Non-pigmented ciliary epithelial cell (primary cell): ENCODE measurements at places on chromosomes 7 and 10.

GRCh38 chr10:71835671-71836595, 15.1 kb downstream of the PSAP start:
- DNase-seq: no peak

DNA sequence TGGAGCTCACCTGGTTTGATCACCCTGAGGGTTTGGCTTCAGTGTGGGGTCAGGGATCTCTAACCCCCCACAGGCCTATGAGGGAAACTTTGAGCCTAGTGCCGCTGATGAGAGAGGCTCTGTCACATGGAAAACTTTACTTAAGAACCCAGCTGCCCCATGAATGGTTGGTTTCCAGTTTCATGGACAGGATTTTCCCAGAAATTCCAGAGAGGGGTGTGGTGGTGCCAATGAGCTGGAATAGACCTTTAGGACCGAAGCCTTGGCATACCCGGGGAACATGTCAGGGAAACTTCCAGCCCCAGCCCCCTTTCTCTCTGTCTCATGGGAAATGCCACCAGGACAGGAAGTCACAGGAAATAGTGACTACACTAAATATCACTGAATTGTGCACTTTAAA, 36.9 kb downstream of the AKR1B1 start:
- no peak for DNase-seq

DNA sequence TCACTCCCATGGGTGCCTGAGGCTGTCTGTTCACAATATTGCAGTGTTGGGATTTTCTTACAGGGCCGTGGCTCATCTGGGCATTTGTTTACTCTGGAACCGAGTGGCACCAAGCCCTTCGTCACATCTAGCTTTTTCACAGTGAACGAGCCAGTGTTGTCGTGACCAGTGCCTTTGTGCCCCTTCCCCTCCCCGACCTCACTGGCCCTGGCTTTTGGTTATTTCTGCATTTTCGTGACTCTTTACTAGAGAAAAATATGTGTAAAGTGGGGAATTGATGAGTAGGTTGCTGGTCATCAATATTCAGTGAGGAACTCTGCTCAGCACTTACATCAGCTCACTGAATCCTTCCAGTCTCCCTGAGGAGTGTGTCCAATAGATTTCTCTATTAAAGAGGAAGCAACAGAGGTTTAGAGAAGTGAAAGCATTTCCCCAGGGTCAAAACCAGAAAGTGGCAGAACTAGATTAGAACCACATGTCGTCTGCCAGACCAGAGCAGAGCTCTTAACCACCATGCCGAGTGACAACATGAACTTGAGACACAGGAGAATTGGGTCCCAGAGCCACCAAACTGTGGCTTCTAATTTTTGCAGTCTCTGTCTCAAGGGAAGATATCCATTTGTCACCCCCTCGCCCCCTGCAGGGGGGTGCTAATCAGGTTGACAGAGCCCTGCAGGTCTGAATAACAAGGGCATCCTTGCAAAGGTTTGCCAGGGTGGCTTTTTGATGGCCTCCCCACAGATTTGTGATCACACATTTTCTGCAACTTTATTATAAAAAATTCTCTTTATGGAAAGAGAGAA, 125.3 kb downstream of the CHN2 start:
- no peak for DNase-seq

DNA sequence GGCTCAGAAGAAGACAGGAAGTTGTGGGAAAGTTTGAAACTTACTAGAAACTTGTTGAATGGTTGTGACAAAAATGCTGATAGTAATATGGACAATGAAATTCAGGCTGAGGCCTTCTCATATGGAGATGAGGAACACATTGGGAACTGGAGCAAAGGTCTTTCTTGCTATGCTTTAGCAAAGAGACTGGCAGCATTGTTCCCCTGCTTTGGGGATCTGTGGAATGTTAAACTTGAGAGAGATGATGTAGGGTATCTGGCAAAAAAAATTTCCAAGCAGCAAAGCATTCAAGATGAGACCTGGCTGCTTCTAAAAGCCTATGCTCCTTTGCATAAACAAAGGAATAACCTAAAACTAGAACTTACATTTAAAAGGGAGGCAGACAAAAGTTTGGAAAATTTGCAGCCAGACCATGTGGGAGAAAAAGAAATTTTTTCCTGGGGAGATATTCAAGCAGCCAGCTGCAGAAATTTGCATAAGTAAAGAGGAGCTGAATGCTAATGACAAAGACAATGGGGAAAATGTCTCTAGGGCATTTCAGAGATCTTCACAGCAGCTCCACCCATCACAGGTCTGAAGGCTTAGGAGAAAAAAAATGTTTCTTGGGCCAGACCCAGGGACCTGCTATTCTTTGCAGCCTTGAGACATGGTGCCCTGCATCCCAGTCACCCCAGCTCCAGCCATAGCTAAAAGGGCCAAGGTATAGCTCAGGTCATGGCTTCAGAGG, 16.5 kb upstream of the KCND2 start:
- no peak for DNase-seq

DNA sequence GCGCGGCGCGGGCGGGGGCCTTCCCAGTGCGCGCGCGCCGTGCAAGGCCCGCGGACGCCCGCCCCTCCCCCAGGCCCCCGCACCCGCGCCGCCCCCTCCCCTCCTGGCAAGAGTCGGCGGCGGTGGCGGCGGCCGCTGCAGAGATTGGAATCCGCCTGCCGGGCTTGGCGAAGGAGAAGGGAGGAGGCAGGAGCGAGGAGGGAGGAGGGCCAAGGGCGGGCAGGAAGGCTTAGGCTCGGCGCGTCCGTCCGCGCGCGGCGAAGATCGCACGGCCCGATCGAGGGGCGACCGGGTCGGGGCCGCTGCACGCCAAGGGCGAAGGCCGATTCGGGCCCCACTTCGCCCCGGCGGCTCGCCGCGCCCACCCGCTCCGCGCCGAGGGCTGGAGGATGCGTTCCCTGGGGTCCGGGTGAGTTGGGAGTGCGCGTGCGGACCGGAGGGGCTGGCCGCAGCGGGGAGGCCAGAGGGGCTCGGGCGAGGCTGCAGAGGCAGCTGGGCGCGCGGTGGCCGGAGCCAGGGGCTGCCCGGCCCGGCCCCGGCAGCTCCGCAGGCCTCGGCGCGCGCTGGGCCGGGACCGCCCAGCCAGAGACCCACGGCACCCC, at the start of gene BMPR1A:
TSS of gene BMPR1A (plus strand) at position 109 of the 602 bp plus-strand sequence. CDS start 119,400 bp downstream, outside the sequence.
- no peak for DNase-seq

GRCh38 chr7:122881324-122881723, 4.9 kb downstream of the CADPS2 start:
- no peak for DNase-seq

- no peak for DNase-seq
Measured at GRCh38 chr10:75002351-75002725, 109.1 kb upstream of the SAMD8 start.

DNA sequence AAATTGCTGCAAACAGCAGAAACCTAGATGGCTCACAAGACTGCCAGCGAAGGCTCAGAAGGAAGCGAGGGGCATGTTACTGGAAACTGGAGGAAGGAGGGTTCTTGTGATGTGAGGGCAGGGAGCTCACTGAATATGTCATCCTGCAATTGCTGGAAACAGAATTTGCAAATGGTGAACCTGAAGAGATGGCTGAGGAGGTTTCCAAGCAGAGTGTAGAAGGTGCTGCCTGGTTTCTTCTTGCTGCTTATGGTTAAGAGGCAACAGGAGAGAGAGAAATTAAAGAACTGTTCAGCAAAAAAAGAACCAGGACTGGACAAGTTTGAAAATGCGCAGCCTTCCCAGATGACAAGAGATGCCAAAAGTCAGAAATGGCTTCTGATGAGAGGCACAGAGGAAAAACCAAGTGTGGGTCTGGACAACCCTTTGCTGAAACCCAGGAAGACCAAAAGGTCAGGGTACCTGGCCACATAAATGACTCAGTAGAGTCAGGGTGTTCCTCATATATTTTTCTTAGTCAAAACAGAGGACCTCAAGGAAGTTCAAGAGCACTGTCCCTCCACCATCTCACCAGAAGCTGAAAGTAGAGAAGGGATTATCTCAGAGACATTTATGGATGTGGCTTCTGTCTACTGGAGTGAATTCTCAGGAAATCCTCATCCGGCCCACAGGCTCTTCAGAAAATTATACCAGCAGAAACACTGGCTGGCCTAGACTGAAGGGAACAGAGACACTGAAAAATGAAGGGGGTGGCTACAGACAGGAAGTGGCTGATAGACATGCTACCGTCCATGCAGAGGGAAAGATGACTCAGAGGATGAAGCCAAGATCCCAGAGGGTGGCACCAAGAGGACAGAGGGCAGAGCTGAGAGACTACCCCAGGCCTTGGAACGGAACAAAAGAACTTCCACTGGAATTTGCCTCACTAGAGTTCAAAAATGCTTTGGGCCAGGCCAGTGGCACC, 10.1 kb downstream of the PAPOLB start:
- no peak for DNase-seq

GRCh38 chr10:91381257-91381891, 28.8 kb upstream of the HECTD2 start:
- DNase-seq: no peak

DNA sequence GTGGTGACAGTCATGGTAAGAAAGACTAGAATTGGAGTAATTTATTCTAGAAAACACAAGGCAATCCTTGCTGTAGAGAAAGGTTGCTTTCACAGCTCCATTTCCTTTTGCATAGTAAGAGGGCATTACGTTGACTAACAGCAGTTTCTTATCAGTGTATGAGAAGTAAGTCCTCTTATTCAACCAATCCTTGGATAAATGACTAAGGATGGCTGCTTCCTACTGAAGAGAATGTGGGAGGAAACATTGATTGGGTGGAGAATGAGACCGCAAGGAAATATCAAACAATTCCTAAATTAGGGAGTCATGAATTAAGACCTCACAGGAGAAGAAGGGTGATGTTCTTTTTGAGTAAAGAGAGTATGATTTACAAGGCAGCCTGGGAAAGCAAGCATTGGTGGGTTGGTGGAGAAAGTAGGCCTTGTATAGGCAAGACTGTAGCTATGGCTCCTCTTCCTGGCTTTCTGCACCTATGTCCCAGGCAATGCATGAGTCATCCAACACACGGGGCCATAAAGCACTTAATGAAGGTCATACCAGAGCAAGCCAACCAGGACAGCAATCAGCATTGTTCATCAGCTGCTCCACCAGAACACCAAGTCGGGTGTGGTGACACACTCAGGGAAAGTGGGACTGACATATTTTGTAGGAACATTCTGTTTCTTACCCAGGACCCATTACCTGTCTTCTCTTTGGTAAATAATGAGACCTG, 5.6 kb downstream of the MGAM start:
- DNase-seq: no peak

DNA sequence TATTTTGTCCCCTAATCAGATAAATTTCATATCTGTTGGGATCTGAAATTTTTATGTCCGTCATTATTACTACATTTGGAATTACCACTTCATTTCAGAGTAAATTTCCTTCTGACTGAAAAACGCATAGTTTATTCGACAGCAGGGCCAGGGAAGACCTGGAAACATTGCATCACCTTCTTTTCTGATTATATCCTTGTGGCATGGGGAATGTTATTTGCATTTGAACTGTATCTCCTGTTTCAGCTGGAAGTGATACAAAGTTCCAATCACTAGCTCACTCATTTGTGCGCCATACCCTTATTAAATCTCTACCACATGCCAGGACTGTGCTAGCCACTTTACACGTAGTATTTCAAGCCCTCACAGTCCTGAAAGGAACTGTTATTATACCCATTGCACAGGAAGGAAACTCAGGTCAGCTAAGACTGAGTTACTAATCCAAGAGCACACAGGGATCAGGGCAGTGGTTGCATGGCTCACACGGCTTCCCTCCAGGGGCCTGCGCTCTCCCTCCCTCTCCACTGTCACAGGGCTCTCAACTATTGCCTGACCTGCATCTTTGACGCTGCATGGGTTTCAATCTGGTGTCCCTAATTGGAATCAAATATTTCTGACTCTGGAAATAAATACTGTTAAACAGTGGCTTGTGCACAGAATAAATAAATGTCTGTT, 84.4 kb upstream of the NANOS1 start:
- DNase-seq: no peak

- DNase-seq: no peak
Measured at GRCh38 chr10:12181065-12181775, 14.5 kb downstream of the NUDT5 start.

GRCh38 chr7:30459591-30460245, 18.9 kb downstream of the NOD1 start:
- peak; percentile 58 for DNase-seq

DNA sequence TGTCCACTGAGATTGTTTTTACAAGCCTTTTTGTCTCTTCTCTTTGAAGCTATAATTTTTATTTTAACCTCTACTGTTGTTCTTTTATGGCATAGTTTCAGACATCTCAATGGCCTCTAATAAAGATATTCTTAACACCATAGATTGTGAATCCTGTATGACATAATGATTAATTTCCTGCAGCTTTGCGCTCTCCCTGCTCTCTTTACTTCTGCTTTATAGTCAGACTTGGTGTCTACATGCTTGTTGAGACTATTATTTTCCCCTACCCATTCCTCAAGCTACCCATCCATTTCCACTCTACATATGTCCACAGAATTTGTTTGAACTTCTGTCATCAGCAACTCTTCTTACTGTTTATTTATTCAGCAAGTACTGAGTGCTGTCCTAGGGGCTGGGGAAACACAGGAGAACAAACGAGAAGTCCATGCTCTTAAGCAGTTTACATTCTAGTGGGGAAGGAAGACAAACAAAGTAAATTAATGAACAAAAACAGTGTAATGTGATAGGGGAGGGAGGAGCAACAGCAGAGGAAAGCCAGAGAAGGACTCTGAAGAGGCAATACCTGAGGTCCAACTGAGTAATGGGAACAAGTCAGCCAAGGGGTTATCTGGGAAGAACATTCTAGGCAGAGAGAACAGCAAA, 110.1 kb downstream of the CDK14 start:
- DNase-seq: no peak

DNA sequence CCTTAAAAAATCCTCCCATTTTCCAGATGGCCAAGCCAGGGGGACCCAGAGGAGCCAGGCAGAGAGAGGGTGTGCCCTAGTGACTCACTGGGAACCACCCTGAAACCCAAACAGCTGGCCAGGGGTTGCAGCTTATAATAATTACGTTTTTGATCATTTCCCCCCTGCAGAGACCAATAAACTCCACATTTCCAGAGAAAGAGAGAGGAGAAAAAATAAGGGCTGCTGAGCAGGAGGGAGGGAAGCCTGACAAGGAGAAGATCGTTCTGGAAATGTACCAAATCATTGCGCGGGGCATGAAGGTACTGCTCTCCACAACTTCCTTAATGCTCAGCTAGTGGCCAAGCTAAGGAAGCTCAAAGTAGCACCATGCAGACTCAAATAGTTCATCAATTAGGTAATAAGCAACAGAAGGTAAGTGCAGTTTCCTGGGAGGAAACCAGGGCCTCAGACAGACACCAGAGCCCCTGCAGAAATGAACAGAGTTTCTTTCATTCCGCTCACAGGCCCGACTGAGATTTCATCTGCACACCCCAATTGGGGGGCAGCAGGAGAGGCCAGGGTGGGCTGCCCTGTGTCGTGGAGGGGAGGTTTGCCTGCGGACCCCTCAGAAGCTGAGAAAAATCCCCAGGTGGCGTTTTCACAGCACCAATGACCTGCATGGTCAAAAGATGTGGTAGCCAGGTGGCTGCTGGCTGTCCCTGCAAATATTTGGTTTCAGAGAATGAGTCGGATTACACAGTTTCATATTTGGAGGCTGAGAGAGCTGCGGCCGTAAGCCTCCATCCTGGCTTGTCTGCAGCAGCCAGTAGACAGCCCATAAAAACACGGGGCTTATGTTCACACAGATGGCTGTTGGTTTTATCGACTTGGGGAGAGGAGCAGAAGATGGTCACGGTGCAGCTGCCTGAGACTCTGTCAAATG, 153.2 kb upstream of the LYZL2 start:
- no peak for DNase-seq

- DNase-seq: no peak
Measured at GRCh38 chr7:131606346-131607290, 50.2 kb upstream of the PODXL start.
